Activated naive CD4-positive, alpha-beta T cell (primary cell): ENCODE measurements at places on chromosomes 12 and 14.

- DNase-seq = peak; percentile 99
These were observed at the start of gene HSP90B1 for GRCh38 chr12:103930034-103930786. TSS of gene HSP90B1 (plus strand) at chr12:103930410. CDS start at chr12:103930516, 106 bp downstream.

GRCh38 chr12:106118-106591 lies 39.6 kb downstream of the IQSEC3 start:
- no peak for DNase-seq

GRCh38 chr14:100467939-100468338 lies 119.3 kb downstream of the BEGAIN start:
- DNase-seq = no peak

DNA sequence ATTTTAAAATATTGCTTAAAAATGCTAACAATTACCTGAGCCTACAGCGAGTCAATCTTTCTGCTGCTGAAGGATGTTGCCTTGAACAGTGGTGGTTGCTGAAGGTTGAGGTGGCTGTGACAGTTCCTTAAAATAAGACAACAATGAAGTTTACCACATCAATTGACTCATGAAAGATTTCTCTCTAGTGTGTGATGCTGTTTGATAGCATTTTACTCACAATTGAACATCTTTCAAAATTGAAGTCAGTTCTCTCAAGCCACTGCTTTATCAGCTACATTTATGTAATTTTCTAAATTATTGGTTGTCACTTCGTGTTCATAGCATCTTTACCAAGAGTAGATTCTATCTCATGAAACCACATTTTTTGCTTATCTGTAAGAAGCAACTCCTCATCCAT lies 20.3 kb downstream of the CMAS start:
- DNase-seq = no peak

DNA sequence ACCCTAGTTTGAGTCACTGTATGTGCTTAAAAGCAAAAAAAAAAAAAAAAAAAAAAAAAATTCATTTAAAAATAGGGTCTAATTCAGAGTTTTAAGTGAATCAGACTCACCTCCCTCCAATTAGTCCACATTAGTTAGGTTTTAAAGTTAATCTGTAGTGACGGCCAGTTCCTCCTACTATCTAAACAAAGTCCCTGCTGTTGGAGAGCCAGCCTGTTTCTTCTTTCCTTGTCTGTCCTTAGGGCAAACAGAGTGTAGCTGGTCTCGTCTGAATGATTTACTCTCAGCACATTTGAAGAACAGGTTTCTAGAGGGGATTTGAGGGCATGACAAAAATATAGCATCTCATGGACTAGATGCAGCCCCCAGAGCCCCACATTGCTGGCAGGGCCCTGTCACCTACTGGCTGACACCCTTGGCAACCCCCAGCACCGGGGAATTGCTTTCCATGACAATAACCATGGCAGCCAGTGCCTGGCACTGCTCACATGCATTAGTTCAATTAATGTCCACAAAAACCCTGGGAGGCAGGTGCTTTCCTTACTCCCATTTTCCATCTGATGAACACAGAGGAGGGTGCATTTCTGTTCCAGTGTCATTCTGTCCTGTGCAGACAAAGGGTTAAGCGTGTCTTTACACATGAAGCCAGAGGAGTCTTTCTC lies 138.3 kb downstream of the PLXNC1 start:
- no peak for DNase-seq

- no peak for DNase-seq
These were observed 24.8 kb downstream of the SLC25A29 start for GRCh38 chr14:100281286-100282082.

DNA sequence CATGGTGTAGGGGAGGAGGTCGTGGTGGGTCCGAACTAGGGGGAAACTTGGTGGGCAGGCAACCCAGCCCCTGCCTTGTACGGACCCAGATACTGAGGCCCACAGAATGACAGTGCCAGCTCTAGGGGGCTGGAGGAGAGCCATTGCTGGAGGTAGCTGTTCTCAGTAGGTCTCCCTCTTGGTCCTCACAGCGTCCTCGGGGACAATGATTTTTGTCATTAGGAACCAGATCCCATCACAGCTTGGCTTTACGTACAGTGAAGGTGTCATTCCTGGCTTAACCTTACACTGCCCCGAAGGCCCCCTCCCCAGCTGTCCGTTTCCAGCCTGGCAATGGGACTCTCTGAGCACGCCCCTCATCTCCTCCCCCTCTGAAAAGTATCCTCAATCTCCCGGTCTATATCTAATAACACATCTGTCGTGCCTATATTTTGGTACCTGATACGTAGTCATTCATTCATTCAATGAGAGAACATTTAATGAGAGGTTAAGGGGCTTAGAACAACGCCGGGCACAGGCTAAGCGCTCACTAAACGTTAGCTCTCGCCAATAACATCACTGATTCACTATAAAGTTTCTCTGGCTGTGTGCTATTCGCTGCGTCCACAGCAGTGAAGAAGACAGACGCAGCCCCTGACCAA lies 597 bp upstream of the DYNC1H1 start:
- DNase-seq = no peak

DNA sequence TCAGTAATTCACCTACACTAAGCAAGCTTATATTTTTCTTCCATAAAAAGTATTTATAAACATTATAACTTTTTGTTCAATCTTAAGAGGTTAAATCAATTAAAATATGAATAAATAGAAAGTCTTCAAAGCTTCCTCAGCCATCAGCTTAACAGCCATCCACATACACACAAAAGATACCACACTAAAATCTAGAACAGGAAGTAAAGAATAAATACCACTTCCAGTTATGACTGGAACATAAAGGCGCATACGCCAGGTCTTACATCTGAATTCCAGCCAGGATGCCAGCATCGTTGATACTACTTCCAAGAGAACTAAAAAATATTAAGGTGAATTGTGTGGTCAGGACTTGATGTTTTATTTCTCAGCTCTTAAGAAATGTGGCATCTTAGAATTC lies 17.0 kb downstream of the SIX1 start:
- no peak for DNase-seq

GRCh38 chr14:66541627-66542026 lies 33.7 kb downstream of the GPHN start:
- no peak for DNase-seq

- DNase-seq = no peak
These were observed 167.8 kb upstream of the HIF1A start for GRCh38 chr14:61527325-61528100.

DNA sequence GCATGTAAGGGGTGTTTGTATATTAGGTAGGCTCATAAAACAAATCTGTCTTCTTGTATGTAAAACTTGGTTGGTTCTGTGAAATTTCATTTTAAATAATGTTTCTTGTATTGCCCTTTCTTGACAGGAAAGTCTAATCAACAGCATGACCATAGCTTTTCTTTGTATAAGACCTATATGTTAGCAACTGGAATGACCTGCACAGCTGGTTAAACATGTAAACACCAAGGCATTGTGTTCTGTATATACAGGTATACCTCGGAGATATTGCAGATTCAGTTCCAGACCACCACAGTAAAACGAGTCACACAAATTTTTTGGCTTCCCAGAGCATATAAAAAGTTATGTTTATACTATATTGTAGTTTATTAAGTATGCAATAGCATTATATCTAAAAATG lies 183.6 kb downstream of the ERC1 start:
- DNase-seq = no peak

DNA sequence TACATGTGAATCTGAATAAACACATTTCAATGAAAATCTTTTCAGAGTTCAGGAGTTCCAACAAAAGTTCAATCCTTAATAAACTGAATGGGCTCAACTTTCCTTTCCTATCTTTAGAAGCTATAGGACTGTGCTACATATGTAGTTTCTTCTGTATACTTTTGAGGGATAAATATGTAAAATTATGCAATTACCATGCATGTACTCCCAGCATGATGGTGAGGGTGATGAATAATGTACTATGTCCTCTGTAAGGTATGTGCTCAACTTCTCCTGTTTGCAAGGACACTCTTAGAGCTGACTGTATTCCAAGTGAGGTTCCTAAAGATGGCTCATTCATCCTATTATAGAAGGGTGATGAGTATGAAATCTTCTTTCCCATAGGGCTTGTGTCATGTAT lies 15.5 kb downstream of the MBIP start:
- DNase-seq = no peak

- DNase-seq = no peak
These were observed 253.4 kb downstream of the PAX9 start for GRCh38 chr14:36915081-36915480.

DNA sequence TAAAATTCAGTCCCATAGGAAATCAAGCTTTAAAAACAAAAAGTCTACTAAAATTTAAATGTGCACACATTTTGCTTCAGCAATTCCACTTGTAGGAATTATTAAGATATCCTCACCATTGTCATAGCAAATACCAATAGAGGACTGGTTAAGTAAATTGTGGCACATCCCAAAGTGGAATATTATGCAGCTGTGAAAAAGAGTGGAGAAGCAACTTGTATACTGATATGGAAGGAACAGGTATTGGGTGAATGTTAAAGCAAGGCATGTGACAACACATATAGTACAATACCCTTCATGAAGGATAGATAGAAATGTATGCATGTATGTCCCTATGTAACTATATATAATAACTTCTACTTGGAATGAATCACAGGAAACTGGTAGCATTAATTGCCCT lies 11.9 kb downstream of the KRT8 start:
- no peak for DNase-seq

- no peak for DNase-seq
These were observed 246.7 kb upstream of the FKBP4 start for GRCh38 chr12:2548081-2548480.

- DNase-seq = no peak
These were observed 13.9 kb upstream of the CCDC60 start for GRCh38 chr12:119320678-119321077.

- DNase-seq = no peak
These were observed 259.6 kb downstream of the BTG1 start for GRCh38 chr12:91885851-91886731.

DNA sequence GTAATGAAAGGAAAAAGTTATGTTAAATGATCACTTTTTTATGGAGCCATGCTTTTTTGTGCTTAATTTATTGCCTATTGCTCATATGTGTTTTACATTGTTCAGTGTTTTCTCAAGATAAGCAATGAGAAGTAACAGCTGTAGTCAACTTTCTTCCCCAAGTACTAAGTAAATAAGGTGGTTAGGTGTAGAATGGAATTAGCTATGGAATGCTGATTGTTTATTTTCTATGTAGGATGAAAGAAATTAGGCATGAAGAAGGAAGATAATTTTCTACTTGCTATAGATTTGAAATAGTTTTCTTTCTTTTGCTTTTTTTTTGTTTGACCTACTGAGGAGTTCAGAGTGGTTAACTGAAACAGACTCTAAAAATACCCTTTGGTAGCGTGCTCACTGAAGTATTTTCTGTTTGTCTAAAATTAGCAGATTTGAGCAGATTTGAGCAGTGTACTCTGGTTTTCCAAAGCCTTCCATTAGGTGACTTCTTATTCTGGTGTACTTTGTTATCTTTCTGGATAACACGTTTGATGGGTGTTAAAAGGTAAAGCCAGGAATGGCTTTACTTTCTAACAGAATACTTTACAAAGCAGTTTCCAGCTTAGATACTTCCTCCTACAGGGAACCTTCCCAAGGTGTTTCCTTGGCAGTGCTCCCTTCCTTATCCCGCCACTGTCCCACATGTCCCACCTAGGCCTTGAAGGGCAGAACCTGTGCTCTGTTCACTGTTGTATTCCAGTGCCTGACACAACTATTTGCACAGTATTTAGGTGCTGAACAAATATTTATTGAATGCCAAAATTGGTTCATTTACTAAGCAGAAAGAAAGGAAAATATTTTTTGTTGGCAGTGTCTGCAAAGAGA lies 56.0 kb downstream of the RASSF3 start:
- no peak for DNase-seq

GRCh38 chr12:129084875-129085826 lies 231.9 kb downstream of the GLT1D1 start:
- DNase-seq = no peak

- DNase-seq = no peak
These were observed 31.8 kb upstream of the COX6A1 start for GRCh38 chr12:120406069-120406468.

DNA sequence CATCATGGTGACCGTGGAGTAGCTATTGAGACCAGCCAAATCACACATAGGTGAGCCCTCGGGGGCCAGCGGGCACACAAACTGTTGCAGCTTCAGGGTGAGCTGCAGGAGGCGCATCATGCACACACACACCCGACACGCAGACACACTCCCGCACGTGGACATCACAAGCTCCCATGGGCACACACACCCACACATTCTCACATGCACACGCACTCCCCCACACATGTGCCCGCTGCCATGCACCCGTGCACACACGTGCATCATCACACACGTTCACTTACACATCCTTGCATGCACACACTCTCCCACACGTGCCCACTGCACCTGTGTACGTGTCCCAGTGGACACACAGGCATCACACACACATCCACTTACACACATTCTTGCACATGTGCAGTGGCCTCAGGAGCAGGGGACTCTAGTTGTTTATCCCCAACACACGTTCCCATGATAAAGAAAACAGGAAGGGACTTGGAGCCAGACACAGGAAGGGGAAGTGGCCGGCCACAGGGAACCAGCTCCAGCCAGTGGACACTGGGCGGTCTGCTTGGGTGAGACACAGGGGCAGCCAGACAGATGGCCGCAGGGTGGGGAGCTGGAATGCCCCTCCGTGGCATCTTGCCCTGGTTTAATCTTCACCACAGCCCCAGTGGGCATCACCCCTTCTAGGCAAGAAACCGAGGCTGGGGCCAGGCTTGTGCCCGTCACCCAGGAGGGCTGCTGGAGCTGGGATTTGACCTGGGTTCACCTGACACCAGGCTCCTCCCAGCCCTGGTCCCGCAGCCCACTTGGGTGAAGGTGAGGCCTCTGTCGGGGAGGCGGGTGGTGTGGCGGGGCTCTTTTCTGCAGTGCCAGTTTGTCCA lies 49.7 kb downstream of the CYP46A1 start:
- DNase-seq = no peak

DNA sequence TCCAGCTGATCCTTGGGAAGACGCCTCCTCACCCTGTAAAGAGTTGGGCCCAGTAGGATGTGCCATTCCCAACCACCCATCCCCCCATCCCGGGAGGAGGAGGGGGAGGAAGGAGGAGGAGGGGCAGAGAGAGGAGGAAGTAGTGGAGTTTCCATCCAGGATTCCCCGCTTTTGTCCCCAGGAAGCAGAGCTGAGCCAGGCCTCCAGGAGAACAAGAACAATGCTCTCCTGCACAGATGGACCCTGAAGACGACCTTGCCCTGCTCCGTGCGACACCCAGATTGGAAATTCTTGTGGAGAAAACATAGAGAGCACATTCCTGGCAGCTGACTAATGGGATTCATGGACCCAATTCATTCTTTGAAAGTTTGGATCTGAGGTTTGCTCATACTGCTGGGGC lies 132.3 kb upstream of the CRY1 start:
- no peak for DNase-seq

- DNase-seq = no peak
These were observed 376.4 kb downstream of the SNAPC1 start for GRCh38 chr14:62138593-62138992.

- DNase-seq = no peak
These were observed 196.6 kb downstream of the EGLN3 start for GRCh38 chr14:33754261-33754660.

GRCh38 chr12:86158956-86159355 lies 97.2 kb downstream of the MGAT4C start:
- DNase-seq = no peak

GRCh38 chr12:56029166-56029519 lies 8.3 kb downstream of the IKZF4 start:
- no peak for DNase-seq
